ENCODE measurements at places on chromosomes 11 and 22.

GRCh38 chr22:45268958-45269844, 15.5 kb upstream of the UPK3A start:
- DNase-seq: peak; percentile 82

DNA sequence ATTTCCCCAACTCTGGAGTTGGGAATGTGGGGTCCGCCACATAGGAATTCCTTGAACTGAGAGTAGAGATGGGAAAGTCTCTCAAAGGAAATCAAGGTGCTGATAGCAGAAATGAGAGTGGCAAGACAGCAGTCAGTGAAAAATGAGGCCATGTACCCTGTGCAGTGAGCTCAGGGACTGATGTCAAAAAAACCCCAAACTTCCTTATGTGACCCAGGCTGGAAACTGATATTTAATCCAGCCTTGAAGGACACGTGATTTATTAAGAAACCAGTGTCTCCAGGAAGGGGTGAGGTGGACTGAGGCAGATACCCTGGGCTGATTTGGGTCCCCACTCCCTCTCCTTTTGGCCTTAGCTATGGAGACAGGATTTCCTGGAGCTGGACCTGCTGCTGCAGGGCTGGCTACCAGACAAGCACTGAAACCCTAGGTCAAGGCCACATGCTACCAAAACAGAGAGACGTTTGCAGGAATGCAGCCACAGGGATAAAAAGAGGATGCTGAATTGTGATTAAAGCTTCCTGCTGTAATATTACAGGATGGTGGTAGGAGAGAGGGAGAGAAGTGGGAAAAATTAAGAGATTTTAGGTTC, 25.3 kb upstream of the FCHSD2 start:
- no peak for DNase-seq

- no peak for DNase-seq
These were observed 79.3 kb upstream of the DRD2 start for GRCh38 chr11:113554526-113554925.

DNA sequence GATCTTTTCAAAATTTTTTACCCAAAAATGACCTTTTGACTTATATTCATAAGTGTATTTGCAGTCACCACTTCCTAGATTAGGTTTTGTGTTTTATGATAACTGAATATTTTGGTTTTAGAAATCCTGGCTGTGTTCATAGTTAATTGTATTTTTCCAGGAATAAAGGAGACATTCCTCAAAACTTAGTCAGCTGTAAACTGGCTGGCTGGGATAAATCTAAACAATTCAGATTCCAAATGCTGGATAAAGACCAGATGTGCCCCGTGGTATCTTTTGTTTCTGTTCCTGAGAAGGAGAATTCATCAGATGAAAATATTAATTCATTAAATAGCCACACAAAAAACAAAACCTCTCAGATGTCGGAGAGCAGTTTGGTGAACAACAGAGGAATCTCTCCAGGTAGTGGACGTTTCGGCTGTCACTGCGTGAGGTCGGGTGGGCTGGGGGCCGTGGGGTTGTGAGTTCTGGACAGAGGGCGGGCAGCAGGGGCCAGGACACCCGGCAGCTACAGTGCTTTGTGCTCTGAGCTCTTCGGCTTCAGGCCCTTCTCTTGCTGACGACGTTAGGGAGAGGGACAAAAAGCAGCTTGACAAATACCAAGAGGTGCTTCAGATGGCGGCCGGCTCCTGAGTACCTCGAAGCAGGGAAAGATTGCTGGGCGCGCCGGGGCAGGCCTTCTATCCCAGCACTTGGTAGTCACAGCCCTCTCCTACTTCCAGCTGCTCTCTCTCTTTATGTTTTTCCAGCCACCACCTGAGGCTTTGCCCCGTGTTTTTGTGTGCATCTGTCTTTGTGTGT, 24.6 kb downstream of the MOV10L1 start:
- no peak for DNase-seq

GRCh38 chr11:90329043-90329442, 106.2 kb upstream of the CHORDC1 start:
- no peak for DNase-seq

DNA sequence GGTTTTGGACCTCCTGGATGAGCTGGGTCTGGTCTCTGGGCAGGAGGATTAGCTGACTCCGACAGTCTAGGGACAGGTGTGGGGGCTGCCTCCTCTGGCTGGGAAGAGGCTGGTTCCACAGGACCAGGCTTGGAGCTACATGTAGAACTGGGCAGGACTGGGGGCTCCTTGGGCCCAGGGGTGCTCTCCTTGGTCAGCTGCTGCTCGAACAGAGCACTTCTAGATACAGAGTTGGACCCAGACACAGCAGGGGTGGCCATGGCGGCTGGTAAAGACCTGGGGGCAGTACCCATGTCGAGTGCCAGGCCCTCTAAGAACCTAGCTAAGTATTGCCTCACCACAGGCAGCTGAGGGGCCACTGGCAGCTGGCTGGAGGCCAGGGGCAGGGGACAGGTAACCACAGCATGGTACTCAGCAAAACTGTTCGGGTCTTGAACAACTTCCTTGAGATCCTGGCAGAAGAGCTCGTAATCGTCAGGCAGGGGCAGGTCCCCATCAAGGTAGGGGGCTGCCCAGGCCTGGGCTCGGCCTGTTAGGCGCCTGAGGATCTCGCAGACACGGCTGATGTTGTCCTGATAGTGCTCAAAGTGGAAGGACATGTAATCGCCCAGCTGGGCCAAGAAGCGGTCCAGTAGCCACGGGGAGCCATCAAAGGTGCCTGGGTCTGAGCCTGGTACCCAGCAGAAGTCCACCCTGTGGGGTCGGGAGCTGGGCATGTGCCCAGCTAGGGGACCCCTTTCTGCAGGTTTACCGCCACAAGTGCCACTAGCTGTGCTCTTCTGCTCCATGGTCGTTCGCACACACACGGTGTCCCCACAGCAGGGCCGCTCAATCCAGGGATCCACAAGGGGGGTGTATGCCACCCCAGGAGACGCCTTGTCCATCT, 3.1 kb downstream of the GNB1L start:
- DNase-seq: no peak

GRCh38 chr11:129252621-129253020, 60.5 kb upstream of the ARHGAP32 start:
- no peak for DNase-seq

GRCh38 chr22:29345932-29346331, 30.4 kb upstream of the RASL10A start:
- no peak for DNase-seq

GRCh38 chr22:46684706-46685105, 53.3 kb downstream of the CERK start:
- DNase-seq: no peak

DNA sequence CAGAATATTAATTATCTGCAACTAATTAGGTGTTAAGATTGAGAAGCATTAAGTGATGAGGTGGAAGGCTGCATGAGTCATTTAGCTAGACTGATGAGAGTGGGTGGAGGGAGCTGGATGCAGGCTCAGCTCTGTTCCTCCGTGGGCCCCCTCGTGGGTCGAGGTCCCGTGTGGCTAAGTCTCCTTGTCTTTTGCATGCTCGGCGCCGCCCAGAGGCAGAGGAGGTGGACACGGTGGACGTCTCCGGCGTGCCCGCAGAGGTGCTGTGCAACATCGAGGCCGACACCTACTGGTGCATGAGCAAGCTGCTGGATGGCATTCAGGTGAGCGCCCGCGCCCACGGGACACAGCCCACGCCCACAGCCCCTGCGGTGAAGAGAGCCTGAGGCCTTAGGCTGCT, 211.6 kb downstream of the TBC1D22A start:
- no peak for DNase-seq

- no peak for DNase-seq
These were observed 388.0 kb downstream of the DYNC2H1 start for GRCh38 chr11:103497268-103497667.

GRCh38 chr22:29673361-29674066, 46.3 kb upstream of the CABP7 start:
- no peak for DNase-seq

GRCh38 chr11:61067782-61068446, 34.4 kb upstream of the CD5 start:
- DNase-seq: no peak

- DNase-seq: no peak
These were observed 95.5 kb downstream of the SPON1 start for GRCh38 chr11:14058061-14058460.

GRCh38 chr11:59062602-59063529, 23.2 kb upstream of the GLYATL1B start:
- no peak for DNase-seq

GRCh38 chr22:44120314-44120704, 60.4 kb upstream of the PARVG start:
- DNase-seq: no peak

- no peak for DNase-seq
These were observed 35.2 kb downstream of the LRRC10B start for GRCh38 chr11:61543606-61544306.

- DNase-seq: no peak
These were observed 6.9 kb downstream of the OR10V1 start for GRCh38 chr11:59706518-59707285.

- no peak for DNase-seq
These were observed 59.7 kb downstream of the LRP5 start for GRCh38 chr11:68372114-68372513.

GRCh38 chr11:32566517-32566916, 17.1 kb upstream of the EIF3M start:
- no peak for DNase-seq

- no peak for DNase-seq
These were observed 151.5 kb upstream of the LMO1 start for GRCh38 chr11:8415195-8415594.

DNA sequence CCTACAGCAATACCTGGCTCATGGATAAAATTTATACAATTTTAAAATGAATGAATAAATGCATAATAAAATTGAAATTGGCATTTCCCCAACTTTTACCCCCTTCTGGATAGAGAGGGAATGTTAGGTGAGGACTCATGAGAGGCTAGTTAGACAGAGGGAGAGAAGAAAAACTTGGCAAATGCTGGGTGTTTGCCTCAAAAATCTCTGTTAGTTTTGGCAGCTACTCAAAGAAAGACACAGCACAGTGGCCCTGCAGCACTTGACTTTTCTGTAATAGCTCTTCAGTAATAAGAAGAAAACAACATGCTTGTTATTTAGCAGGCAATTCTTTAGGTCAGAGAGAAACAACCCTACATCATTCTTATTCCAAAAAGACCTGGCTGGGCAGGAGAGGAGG, 20.7 kb upstream of the IZUMO1R start:
- DNase-seq: no peak

DNA sequence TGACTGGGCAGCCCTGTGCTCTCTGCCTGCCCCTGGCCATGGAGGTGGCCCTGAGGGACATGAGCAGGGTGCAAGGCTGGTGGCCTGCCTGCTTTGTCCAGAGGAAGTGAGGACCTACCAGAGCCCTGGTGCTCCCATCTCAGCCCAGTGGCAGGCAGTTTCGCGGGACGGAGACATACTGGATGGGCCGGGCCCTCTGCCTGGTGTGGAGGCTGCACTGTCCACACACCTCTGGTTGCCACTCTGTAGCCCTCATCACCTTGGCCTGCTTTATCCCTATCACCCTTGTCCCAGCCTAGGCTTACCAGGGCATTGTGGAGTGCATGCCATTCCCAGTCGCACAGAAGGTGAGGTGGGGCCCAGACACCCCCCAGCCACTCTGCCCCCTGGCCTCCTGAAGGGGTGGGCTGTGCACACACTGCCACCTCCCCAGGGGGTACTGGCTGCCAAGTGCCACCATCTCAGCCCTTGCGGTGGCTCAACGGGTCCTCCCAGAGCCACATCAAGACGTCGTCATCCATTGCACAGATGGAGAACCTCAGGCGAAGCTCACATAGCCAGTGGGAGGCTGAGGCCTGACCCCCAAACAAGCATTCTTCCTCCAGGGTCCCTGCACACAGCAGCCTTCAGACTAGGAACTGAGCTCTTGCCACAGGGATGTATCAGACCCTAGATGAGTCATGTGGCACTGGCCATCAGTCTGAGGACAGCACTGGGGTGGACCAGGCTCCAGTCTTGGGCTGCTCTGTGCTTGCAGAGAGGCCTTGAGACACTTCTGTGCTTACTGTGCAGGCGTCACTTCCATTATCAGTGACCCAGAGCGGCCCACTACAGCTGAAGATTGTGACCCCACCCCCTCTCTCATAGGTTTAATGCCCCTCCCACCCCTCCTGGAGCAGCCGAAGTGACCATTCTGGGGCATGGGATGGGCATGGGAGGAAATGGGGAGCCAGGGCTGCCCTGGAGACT, 176.1 kb downstream of the IGLL1 start:
- no peak for DNase-seq

DNA sequence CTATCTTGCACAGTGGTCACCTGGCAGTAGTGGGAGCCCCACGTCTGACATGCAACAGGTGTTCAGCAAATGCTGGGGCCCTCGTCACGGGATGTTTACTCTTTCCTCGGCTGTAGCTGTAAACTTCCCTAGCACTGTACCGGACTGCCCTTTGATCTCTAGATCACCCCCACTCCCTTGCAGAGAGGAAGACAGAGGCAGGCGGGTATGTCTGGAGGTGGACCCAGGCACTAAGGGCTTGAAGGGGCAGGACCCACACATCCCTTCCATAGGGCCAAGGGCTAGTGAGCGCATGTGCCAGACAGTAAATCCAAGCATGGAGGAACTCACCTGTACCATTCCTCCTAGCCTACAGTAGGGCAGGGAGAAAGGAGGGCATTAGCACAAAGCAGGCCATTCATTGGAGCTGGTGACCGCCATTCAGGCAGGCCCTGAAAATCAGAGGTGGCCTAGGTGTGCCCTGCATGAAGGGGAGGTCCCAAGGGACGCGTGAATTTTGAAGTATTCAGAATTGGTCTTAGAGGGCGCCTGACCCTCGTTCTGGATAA, 1.9 kb upstream of the SMTN start:
- no peak for DNase-seq

GRCh38 chr11:121767433-121767832, 314.7 kb upstream of the SORL1-AS1 start:
- no peak for DNase-seq

GRCh38 chr11:76762356-76762752, 20.8 kb upstream of the TSKU start:
- DNase-seq: no peak

DNA sequence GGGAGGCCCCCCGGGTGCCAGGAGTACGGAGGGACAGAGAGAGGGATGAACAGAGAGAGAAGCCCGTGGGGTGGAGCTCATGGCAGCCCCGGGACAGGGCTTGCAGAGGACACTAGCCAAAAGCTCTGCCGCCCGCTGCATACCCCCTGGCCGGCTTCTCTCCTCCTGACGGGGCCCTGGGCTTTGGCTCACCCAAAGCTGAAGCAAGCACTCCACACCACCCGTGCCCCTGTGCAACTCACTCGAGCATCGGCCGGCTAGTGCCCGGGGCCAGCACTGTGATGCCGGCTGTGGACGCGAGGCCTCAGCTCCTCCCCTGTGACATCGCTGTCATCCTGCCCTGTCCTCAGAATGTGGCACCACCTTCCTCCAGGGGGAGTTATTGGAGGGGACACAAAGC, 429.6 kb downstream of the BRD1 start:
- no peak for DNase-seq

DNA sequence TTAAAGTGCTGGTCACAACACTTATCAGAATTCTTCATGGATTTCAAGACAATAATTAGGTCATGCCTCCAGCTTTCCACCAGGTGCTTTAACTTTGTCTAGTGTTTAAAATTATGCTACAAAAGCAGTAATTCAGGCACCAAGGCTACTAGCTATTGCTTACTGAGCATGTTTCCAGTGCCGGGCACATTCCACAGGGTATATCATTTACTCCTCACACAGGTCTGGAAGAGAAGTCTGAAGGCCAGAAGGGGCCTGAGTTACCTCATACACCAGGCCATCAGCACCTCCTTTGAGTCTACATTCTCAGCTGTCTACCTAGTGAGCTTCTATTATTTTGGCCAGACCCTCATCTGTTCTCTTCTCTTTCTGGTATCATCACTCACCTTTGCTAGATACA, 41.7 kb upstream of the LMO2 start:
- no peak for DNase-seq

GRCh38 chr11:17515443-17516176, 28.6 kb downstream of the USH1C start:
- no peak for DNase-seq

Measured in stimulated activated CD8-positive, alpha-beta memory T cell treated with anti-CD3 and anti-CD28 coated beads, Interleukin-7, amount 100 ng/mL, for 1 hour (primary cell).